CD4-positive, alpha-beta T cell treated with Interleukin-4 for 1 hour (primary cell): ENCODE measurements at places on chromosomes 3 and 15.

GRCh38 chr15:51172193-51172592 is 77.5 kb upstream of the TNFAIP8L3 start:
- DNase-seq = no peak

DNA sequence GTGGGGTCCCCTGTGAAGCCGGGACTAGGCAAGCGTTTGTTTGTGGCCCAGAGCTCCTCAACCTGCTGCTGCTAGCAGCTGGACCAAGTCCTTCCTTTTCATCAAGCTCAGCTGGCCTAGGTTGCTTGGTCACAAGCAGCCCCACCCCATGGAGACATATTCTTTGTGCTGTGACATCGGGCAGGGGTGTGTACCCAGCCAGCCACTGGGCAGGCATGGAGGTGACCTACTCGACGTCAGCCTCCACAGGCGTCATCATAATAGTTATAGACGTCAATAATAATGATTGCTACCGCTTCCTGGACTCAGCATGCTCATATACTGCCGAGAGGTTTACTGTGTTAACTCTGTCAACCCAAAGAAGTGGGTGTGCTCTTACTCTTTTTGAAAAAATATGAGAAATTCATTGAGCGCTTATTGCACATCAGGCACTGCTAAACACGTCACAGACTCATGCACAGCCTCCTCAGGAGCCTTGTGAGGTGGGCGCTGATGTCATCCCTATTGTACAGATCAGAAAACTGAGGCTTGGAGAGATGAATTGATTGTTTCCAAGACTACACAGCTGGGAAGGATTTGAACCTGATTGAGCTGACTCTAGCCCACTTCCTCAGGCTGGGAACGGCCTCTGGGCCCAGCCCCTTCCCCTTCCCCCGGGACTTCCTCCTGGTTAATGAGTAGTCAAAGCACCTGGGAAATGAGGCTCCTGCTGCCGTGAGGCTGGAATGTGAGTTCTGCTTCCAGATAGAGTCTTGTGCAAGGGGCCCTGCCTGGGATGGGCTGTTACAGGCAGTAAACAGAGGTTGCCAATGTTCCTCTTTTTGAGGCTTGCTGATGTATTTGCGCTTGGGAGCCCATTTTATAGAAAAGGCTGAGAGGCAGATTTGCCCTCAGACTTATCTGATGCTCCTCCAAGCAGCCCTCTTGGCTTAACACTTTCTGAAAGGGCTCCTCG is 16.2 kb downstream of the SLC6A6 start:
- peak; percentile 43 for DNase-seq

DNA sequence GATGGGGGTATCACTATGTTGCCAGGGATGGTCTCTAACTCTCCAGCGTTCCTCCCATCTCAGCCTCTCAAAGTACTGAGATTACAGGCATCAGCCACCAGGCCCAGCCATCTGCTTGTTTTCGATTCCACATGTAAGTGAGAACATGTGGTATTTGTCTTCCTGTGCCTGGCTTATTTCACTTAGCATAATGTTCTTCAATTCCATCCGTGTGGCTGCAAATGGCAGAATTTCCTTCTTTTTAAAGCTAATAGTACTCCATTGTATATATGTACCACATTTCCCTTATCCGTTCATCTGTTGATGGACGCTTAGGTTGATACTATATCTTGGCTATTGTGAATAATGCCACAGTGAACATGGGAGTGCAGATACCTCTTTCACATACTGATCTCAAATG is 70.6 kb downstream of the ASB7 start:
- no peak for DNase-seq

DNA sequence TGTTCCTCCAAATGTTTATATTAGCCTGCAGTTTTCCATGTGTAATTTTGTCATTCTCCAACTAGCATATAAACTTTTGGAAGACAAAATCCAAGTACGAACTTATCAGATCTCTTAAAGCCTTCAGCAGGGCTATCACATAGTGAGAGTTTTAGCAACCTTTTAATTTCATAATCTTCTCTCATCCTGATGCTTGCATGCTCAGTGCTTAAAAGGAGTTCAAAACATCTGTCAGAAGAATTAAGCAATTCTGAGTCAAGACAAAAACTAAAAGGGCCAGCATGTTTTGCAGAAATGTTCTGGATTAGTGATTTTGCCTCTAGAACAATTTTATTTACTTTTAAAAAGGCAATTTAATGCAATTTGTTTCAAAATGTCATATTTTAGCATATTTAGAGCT is 73.4 kb upstream of the SLC2A2 start:
- DNase-seq = no peak

DNA sequence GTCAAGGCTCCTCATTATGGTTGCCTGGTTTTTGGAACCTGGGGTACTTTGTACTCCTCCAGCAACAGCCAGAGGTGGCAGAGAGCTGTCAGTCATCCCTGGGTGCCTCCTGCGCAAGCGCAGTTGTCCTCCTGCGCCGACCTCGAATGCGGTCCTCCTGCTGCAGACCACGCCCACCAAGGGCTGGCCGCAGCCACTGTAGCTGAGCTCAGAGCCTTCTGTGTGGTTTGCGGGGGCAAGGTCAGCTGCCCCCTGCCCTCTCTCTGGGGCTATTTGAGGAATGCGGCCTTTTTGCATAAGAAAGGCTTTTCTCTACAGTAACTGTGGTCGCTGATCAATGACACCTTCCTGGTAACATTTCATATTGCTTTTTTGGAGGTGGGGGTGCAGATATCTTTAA is 131.3 kb upstream of the SNRPN start:
- no peak for DNase-seq

DNA sequence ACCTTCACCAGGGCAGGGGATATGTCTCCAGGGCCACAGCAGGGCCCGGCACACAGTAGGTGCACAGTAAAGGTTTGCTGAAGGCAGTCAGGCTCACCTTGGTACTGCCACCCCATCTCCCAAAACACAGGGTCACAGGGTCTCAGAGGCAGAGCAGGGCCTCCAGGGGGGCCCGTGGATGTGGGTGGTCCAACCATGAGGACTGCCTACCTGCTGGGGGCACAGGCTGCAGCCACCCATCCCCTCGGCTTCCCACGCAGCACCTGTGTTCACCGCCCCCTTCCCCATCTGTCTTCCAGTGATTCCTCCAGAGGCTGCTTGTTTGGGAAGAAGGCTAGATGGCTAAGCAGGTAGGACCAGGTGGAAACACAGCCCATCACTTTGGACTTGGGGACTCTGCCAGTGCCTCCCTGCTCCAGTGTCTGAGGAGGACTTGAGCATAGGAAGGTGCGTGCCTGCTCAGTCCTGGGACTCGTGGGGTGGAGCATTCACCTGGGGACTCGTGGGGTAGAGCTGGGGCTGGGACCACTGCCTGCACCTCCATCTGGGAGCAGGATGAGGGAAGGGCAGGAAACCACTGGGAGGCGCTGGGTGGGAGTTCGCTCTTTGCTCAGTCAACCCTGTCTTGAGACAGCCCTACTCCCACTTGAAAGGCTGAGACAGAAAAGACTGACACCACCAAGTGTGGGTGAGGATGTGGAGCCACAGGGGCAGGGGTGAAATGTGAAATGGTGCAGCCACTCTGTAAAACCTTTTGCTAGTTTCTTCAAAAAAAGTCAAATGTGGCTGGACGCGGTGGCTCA is 18.8 kb upstream of the PLXND1 start:
- DNase-seq = no peak

- DNase-seq = no peak
Measured at GRCh38 chr3:172069478-172069877, 30.1 kb downstream of the FNDC3B start.

- DNase-seq = no peak
Measured at GRCh38 chr15:64547275-64547674, 86.9 kb downstream of the ZNF609 start.

DNA sequence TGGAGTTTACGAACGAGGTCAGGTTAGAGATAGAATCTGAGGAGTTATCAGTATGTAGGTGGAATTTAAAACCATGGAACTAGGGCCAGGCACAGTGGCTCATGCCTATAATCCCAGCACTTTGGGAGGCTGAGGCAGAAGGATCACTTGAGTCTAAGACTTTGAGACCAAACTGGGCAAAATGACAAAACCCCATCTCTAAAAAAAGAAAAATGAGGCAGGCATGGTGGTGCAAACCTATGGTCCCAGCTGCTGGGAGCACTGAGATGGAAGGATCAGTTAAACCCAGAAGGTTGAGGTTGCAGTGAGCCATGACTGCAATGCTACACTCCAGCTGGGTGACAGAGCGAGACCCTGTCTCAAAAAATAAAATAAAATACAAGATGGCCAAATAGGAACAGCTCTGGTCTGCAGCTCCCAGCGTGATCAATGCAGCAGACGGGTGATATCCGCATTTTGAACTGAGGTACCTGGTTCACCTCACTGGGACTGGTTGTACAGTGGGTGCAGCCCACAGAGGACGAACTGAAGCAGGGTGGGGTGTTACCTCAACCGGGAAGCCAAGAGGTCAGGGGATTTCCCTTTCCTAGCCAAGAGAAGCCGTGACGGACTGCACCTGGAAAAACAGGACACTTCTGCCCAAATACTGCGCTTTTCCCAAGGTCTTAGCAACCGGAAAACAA is 33.3 kb downstream of the ZMAT3 start:
- no peak for DNase-seq

- no peak for DNase-seq
Measured at GRCh38 chr3:167742338-167742737, 6.8 kb downstream of the SERPINI1 start.

GRCh38 chr3:149571381-149571780 is 86.4 kb downstream of the WWTR1 start:
- DNase-seq = no peak

DNA sequence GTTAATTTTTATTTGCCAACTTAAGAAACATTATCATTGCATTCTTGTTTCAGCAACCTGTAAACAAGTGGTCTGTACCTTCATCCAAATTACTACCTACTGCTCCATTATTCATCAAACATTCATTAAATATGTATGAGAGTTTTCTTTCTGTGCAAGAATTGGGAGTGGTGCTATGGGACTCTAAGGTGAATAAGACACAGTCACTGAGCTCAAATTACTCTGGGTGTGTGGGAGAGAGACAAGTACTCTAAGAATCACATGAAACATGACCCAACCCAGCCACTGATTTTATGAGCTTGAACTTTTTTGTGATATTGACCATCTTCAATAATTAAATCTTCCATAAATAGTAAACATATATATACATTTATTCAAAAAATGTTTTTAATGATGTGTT is 227.2 kb upstream of the TP63 start:
- no peak for DNase-seq

GRCh38 chr3:5011555-5012256 is 32.5 kb downstream of the BHLHE40 start:
- peak; percentile 88 for DNase-seq

GRCh38 chr3:169562988-169563774 is 100.3 kb downstream of the MECOM start:
- no peak for DNase-seq

- no peak for DNase-seq
Measured at GRCh38 chr15:77748078-77749064, 115.7 kb upstream of the LINGO1 start.

DNA sequence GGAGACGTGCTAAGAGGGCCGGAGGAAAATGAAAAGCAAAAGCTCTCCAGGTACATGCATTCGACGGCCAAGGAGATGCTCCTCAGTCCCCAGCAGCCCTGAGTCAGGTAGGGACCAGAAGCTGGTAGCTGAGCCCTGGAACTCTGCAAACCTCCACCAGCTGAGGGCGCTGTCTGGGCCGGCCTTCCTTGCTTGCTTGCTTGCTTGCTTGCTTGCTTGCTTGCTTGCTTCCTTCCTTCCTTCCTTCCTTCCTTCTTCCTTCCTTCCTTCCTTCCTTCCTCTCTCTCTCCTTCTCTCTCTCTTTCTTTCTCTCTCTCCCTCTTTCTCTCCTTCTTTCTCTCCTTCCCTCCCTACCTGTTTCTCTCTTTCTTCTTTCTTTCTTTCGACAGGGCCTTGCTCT is 94.6 kb upstream of the RASGRF1 start:
- no peak for DNase-seq

DNA sequence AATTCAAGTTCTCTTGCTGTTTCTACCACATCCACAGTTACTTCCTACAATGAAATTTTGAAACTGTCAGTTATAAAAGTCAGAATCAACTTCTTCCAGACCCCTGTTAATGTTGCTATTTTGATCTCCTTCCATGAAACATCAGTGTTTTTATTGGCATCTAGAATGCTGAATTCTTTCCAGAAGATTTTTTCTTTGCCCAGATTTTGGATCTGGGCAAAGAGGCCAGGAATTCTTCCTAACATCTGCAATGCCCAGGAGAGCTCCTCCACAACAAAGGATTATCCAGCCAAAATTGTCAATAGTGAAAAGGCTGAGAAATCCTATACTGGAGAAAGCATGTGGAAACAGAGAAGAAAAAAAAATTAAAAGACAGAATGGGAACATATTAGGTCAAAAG is 75.5 kb downstream of the SERPINI1 start:
- DNase-seq = no peak

- DNase-seq = no peak
Measured at GRCh38 chr3:133096900-133097613, 58.9 kb downstream of the TMEM108 start.

DNA sequence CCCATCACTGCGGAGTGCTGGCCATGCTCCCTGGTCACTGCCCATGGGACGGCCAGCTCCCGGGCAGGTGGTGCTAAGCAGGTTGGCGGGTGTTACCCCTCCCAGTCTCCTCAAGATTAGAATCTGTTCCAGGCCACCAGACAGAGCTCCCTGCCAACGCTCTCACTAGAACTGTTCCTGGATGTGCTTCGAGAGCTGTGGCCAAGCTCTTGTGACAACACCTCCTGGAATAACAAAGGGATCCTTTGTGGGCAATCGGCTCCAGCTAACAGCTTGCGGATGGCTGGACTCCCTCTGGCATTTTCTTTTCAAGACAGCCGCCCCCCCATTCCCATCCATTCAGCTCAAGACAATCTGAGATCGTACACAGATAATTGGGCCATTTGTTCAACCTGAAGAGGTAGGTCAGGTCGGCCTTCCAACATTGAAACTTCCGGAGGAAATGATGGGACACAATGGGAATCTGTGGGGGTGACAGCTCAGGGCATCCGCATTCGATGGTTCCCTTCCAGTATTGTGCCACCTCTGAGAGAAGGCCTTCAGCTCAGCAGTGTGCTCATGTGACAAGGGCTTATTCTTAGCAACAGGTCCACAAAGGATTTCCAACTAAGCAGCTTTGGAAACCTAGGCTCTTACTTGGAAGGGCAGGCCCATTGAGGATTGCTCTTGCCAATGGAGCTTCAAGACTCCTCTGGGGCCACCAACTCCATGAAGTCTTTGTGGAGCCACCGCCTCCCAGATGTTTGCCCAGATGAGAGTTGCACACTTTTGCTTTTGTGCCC is 11.6 kb upstream of the EPHB3 start:
- no peak for DNase-seq

DNA sequence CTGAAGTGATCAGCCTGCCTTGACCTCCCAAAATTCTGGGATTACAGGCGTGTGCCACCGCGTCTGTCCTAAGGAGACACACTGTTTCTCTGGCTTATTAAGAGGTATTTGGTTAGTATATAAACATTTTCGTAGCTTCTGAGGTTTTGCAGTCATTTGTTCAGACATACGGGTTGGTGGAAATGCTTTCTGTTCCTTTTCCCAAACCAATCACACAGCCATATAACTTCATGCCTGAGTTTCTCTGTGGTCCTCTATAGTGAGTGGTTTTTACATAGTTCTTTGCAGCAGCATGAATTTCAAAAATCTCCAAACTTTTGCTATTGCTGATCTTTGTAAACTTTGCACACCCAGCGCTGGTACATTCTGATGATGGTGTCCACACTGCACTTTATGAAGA is 100.5 kb downstream of the AKAP13 start:
- no peak for DNase-seq
